Islet precursor cell (in vitro differentiated cells): ENCODE measurements at places on chromosomes 4 and X.

- no peak for DNase-seq
Observed at GRCh38 chr4:109041463-109042360, 260.7 kb downstream of the COL25A1 start.

GRCh38 chrX:110182362-110182761 is 135.5 kb downstream of the AMMECR1 start:
- DNase-seq: peak; percentile 68

- peak; percentile 27 for DNase-seq
Observed at GRCh38 chrX:150081076-150081475, 142.8 kb upstream of the EOLA2 start.

- no peak for DNase-seq
Observed at GRCh38 chr4:118918388-118918787, 29.7 kb downstream of the SYNPO2 start.

DNA sequence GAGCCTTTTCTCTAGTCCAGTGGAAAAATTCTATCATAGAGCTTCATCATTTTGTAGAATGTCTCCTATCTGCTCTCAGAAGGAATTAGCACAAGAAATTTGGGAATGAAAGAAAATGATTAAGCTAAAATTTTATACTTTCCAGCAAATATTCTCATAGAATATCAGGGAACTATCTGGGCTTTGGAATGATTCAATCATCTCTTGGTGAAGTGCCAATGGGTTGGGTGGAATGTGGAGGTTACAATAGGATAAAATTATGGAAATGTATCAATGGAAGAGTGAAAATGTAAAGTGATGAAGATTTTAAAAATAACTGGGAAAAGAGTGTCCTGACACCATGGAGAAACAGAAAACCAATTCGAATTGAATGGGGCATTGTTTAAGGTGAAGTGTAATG is 119.0 kb upstream of the MID1 start:
- no peak for DNase-seq

GRCh38 chrX:115690511-115691216 is 129.7 kb downstream of the PLS3 start:
- peak; percentile 88 for DNase-seq

- DNase-seq: peak; percentile 30
Observed at GRCh38 chr4:3316146-3316545, 23.3 kb downstream of the RGS12 start.

DNA sequence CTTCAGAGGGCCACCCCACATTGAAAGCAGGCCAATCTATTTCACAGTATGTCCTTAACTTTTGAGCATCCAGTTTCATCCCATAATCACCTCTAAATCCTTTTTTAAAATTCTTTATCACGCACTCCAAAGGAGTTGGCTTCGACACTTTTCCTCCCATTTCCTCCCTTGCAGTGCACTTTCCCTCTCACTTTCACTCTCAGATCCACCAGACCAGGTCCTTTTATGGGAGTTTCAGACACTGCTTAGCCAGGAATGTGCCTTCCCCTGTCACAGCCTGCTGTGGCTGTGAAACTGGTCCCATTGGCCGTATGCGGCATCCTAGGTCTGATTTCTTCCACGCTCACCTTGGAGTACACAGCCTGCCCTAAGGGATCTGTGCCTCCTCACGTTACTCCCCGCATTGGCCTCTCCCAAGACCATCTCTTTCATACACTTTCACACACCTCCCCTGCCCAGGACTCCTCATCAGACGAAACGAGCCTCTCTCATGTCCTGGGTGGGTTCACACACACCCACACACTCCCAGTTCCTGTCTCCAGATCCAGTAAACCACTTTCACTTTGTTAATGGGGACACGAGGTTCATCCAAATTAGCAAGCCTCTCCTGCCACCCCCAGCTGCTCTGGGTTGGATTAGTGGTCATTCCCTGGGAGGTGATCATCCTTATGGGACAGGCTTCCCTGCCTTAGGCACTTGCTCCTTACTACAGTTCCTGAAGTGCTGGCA is 10.0 kb upstream of the RHOXF2B start:
- peak; percentile 41 for DNase-seq

GRCh38 chr4:60619531-60620305 is 580.4 kb upstream of the ADGRL3 start:
- DNase-seq: no peak

- DNase-seq: no peak
Observed at GRCh38 chr4:106585915-106586349, 217.4 kb upstream of the GIMD1 start.

DNA sequence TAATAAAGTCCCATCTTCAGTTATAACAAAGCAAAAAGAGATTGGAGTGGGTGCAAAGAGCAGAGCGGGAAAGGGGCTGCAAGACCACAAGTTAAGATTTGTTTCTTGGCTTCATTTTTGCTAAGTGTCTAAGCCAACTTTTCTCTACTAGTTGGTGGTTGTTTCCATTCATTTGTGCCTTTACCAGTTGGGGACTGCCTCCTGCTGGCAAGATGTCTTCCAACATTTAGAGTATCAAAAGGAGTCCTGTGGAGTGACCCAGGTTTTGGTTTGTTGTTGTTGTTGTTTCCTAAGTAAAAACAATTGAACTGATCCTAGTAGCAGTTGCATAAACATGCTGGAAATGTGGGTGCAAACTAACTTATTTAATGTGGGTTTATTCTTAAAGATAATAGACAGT is 121.1 kb downstream of the SPATA18 start:
- DNase-seq: no peak

GRCh38 chr4:42197341-42197740 is 44.9 kb upstream of the BEND4 start:
- DNase-seq: no peak

- no peak for DNase-seq
Observed at GRCh38 chr4:139060591-139060990, 45.0 kb downstream of the NOCT start.

DNA sequence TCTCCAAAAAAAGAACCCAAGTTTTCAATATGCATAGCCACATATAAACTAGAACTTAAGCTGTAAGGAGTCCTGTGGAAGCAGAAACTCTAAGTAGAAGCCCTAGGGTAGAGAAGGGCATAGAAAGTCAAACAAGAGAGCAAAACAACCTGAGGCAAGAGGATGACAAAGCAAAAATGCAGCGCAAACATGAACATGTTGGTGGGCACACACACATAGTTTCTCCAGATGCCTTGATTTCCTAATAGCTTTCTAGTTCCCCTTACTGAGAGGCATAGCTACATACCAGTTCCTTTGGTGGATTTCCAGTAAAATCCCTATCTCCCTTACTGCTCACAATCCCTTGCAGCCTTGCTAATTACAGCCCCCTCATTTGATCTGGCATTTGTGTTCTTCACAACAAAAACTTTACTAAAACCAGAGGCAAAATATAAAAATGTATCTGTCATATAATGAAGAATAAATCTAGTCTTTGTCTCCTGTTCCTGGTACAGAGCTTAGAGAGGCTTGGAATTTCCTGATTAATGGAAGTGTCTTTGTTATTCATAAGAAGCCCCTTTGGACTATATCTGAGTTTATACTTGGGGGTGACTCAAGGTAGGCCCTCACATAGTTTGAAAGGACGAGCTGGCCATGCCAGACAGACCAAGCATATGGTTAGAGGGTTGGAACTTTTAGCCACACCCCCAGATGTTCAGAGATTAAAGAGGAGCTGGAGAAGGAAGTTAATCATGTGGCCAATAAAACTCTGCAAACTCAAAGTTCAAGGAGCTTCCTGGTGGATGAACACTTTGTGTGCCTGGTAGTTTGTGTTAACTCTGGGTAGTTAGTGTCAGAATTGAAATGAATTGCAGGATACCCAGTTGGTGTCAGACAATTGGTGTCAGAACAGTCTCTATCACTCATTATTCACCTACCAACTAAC is 52.7 kb upstream of the ZCCHC13 start:
- peak; percentile 56 for DNase-seq

GRCh38 chr4:82779032-82779431 is 19.6 kb downstream of the SCD5 start:
- no peak for DNase-seq

GRCh38 chr4:150385606-150386005 is 196.3 kb upstream of the MAB21L2 start:
- peak; percentile 86 for DNase-seq

- no peak for DNase-seq
Observed at GRCh38 chrX:150225266-150225665, 137.9 kb upstream of the MAMLD1 start.

GRCh38 chrX:84123585-84123984 is 64.4 kb downstream of the RPS6KA6 start:
- no peak for DNase-seq

GRCh38 chrX:154546354-154547244 is at the start of gene G6PD:
G6PD (minus strand) TSS chrX:154546846; CDS start chrX:154546155, 691 bp downstream.
- no peak for DNase-seq

DNA sequence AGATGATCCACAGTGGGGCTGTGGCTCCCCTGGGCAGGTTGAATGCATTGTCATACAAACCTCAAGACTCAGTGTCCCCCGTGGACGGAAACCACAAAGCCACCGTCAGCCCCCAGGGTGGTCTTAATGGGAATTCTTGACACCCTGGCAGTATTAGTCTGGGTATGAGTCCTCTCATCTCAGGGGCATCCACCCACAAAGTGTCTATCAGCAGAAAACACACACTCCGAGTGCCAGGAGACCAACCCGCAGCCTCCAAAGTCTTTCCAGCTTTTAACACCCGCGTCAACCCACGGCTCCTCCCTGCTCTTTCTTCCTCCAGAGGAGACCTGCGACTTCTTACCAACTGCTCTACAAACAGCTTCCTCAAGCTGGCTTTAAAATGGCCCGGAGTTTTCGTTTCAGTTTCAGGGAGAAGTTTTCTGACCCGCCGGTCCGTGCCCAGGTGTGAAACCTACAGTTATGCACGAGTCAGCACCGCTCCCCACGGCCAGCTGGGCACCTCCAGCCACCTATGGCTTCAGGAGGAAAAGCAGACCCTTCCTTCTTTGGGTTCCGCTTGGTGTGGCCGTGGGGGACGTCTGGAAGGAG is 14.4 kb upstream of the ASMTL start:
- DNase-seq: no peak

GRCh38 chrX:138128027-138128671 is 562.2 kb downstream of the ZIC3 start:
- no peak for DNase-seq

DNA sequence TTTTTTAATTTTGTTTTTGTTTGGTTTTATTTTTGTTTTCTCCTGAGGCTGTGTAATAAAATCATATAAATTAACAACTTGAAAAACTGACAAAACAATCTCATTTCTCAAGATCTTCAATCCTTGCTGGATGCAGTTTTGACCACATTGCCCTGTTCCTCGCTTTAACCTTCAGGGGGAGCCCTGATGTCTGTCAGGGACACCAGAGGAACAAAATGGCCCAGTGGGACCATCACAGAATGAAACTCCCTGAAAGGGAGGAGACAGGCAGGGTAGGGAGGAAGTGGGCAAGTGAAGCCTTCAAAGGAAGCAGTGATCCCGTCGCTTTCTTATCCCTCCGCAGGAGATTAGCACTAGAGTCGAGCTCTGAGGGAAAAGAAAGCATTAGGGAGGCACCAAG is 274.9 kb upstream of the LDB2 start:
- DNase-seq: peak; percentile 60

GRCh38 chr4:52555356-52555716 is 103.8 kb downstream of the USP46 start:
- DNase-seq: peak; percentile 79

- DNase-seq: no peak
Observed at GRCh38 chr4:106266201-106266600, 49.8 kb downstream of the TBCK start.

DNA sequence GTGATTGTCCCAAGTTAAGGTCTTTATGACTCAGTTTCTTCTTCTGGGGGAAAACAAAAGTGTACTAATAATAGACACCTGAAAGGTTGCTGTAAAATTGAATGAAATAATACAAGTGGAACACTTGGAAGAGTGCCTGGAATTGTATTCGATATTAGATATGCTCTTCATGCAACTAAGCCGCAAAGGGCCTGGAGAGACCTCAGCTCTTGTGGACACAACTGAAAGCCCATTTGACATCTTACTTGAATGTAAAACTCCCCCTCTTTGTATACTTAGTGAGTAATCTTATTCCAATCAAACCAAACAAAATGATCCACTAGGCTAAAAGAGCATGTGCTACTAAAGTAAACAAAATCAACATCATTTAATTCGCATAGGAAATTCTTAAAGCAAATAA is 511 bp upstream of the MAP9 start:
- DNase-seq: no peak

GRCh38 chrX:31057691-31058090 is 14.2 kb downstream of the FTHL17 start:
- no peak for DNase-seq
